ENCODE measurements at places on chromosomes 12 and 14.

GRCh38 chr12:76696186-76696585 lies 67.7 kb upstream of the ZDHHC17 start:
- DNase-seq, result no peak

GRCh38 chr14:77885367-77885766 lies 85.5 kb downstream of the ADCK1 start:
- DNase-seq, result no peak

DNA sequence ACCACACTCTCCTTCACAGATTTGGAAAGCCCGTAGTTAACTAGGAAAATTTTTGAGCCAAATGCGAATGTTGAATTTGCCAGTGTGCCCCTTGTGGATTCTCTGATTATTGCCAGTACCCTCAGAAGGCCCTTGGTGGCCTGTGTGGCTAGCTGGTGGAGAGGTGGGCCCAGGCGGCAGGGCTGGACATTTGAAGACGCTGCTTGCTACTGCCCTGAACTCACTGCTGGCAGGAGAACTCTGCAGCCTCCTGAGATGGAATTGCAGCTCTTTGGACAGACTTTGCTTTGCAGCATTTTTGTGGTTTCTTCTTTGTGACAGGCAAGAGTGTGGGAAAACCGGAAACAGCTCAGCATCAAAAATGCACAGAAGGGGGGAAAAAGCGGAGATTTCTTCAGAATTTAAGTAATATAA lies 97.6 kb downstream of the TGFB3 start:
- no peak for DNase-seq

DNA sequence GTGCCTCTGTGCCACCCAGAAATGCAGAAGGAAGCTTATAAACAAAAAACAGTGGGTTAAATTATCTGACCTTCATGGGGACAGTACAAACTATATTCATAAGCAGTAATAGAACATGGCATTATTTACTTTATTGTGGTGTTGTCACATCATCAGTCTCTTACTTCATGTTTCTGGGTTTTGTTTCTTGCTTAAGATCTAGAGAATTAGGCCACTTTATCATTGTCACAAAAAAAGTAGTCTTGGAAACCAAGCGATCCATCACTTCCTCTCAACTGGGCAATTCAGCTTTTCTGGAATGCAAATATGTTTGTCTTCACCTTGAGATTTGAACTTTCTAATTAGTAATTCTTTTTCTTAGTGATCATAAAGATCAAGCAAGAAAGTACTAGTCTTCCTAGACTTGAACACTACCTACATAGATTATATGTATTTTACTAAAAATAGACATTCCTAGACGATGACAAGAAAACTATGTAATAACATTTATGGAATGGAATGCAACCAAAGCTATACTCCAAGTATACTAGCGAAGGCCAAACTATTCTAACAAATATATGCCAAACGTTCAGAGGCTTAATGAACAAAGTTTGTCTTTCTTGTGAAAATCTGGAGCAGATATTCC lies 363.4 kb downstream of the DAD1 start:
- no peak for DNase-seq

DNA sequence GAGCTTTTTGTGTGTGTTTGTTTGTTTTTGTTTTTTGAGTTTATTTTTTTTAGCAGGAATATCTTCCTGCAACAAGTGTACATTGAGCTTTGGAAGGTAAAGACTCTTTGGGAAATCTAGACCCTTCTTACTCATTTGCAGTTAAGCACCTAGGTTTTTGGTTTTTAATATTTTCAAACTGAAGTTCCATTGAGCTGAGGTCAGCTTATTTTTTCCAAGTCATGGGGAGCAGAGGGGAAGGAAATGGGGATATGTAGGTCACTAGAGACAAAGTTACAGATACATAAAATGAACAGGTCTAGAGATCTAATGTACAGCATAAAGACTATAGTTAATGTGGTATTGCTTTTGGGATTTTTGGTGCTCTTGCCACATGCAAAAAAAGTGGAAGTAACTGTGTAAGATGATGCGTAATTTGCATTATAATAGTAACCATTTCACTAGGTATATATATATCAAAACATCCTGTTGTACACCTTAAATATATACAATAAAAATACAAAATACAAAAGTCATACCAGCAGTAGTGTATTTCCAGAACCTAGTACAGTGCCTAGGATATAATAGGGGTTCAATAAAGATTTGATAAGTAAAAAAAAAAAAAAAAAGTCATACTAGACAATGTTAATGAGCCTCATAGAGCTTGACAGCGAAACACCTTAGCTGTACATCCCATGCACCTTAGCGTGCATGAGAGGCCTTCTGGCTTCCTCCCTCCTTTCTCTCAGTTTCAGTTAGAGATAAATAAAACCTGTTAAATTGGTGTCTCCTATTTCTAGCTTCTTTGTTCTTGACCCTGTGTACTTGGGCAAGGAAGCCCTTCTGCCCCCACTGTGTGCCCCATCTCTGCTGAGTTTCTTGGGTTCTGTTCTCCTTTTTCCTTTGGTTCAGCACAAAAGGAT lies 22.7 kb downstream of the CGRRF1 start:
- DNase-seq, result no peak

DNA sequence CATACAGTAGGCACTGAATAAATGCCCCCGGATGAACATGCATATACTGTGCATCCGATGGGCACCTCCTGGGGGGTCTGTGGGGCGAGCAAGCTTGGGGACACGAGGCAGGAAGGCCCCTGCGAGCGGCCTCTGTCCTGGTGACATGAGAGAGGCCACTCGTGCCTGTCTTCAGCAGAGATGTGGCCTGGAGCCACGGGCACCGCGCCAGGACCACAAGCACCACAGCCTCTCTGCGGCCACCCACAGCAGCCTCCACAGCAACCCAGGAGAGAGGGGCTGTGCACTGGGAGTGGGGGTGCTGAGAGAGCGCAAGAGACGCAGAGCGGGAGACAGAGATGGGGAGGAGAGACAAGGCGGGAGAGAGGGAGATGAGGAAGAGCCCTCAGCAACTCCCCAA lies 118.5 kb downstream of the RFLNA start:
- no peak for DNase-seq

- no peak for DNase-seq
Observed at GRCh38 chr12:62351326-62351725, 91.1 kb downstream of the USP15 start.

DNA sequence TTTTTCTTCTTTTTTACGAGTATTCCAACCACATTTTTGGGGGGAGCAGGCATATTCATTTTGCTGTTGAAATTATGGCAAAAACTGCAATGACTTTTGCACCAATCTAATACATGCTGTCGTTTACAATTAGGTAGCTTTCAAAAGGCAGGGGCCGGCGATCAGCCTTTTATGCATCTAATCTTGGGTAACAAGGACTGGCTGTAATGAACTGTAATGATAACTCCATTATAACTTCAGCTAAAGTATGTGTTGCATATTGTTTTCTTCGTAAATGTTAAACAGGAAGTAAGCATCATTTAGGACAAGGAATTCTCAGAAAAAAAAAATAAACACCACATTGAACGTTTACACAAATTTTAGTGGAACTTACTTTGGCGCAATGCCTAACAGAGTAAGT lies 30.3 kb upstream of the KLRF1 start:
- no peak for DNase-seq

DNA sequence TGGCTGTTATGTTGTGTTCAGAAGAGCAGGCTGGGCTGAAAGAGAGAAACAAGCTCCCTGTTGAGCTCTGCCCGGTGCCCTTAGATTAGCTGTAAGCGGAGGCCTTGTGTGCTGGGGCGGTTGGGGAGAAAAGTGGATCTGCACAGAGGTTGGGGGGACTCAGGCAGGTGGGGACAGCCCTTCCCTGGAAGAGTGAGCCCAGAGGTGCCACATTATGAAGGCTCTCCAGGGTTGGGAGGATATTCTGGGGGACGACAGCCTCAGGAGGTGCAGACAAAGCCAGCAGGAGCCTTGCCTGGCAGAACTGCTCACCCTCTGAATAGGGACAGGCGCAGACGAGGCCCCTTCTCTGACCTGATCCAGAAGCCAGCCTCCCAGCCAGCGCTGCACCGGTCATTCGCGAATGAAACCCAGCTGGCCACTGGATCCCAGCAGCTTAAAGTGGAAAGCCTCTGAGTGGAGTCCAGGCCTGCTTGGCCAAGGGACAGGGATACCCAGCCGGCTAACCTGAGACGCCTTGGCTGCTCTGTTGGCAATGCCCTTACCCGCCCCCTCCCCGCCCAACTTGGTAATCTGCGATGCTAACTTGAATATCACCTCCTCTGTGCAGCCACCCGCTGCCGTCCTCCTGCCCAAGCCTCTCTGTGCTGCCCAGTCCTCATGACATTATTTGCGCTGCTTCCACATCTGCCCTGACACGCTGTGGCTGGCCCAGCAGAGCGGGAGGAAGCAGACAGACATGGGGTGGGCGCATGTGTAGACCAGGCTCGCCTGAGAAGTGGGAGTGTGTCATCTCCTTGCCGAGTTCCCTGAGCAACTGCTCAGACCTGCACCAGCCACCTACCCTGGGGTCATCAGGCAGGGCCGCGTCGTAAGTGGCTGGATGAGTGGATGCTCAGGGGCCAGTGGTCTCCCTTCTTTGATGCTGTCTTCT lies 5.6 kb downstream of the HIP1R start:
- no peak for DNase-seq

GRCh38 chr12:123102366-123102765 lies 48.5 kb downstream of the PITPNM2 start:
- no peak for DNase-seq

- no peak for DNase-seq
Observed at GRCh38 chr14:76705214-76705613, 56.1 kb upstream of the VASH1 start.

- no peak for DNase-seq
Observed at GRCh38 chr12:95605087-95605486, 53.8 kb upstream of the USP44 start.

DNA sequence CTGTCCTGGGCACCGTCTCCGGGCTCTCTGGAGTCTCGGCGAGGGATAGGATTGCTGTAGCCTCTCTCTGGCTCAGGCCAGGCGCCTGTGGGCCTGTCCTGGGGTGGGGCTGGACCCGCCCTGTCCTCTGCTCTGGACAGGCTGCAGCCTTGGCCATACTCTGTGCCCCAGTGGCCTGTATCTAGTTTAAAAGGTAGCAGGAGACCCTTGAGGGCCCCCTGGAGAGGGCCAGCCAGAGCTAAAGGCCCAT lies 1.8 kb downstream of the KIF26A start:
- no peak for DNase-seq

GRCh38 chr14:58151133-58152013 lies 640 bp downstream of the ARMH4 start:
- no peak for DNase-seq

- no peak for DNase-seq
Observed at GRCh38 chr12:46343118-46343852, 29.3 kb downstream of the SLC38A2 start.

GRCh38 chr12:117036547-117036946 lies 62.7 kb downstream of the TESC start:
- no peak for DNase-seq

GRCh38 chr12:34207858-34208257 lies 185.6 kb downstream of the ALG10 start:
- no peak for DNase-seq

- no peak for DNase-seq
Observed at GRCh38 chr12:75390899-75391538, at the start of gene GLIPR1L2. Gene GLIPR1L2 (plus strand): TSS chr12:75391089. CDS start chr12:75391117, 28 bp downstream.

DNA sequence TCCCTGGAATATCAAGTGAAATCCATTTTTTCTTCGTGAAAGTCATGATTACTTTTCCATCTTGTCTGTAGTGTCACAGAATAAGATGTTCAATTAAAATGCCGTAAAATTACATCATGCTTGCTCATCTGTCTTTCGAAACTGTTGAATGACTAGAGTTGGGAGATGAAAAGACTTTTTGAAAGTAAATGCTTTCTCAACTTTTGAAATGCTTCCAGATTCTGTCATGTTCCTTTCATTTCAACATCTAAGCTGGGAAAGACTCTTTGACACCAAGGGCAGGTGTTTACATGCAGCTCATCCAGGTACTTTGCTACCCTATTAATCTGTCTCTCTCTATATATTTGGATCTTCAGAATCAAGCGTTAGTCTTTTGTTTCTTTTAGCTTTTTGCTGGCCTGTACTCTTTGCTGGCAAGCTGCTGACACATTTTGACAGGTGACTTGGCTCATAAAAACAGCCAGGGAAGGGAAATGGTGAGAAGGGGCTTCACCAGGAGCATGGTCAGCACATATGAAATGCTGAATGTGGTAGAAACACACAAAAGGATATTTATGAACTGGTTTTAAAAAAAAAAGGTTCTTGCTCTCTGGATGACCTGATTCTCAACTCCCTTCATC lies 77.0 kb upstream of the METAP2 start:
- DNase-seq, result no peak

DNA sequence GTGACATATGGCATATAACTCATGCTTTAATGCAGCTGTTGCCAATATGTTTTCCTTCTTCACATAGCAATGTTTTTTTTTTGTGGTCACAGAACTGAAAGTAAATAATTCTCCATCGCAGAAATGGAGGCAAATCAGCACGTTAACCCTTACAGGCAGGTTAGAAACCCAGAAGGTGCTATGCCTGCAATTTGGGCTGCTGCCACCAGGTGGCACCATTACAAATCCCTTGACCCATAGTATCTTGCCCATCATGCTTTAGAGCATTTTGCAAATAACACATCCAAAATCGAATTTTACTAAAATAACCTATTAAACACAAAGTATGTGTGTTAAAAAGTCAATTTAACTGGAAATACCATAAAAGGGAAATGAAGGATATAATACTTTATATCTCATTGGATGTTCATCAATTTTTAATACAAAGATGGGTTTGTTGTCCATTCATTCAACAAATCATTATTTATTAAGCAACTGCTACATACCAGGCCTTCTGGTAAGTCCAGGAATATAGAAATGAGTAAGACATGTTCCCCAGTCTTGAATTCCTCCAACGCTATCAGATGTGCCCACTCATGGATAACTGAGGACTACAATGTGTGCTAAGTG lies 340.1 kb downstream of the GLT1D1 start:
- DNase-seq, result no peak

DNA sequence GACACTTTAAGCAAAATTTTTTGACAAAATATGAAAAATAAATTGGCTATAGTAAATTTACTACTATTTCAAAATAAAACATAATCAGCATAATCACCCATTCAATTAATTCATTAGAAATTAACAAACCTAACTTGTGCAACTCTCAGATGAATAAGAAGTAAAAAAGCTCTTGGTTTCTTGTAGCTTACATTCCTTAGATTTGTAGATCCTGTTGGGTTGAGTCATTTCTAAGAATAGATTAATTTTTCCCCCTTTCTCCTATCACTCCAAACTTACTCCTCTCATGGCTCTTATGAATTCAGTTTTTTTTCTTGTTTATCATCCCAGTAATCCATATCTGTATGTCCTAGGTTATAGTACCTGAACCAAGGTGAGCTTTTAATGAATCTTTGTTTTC lies 230.9 kb upstream of the LRIG3 start:
- DNase-seq, result no peak

DNA sequence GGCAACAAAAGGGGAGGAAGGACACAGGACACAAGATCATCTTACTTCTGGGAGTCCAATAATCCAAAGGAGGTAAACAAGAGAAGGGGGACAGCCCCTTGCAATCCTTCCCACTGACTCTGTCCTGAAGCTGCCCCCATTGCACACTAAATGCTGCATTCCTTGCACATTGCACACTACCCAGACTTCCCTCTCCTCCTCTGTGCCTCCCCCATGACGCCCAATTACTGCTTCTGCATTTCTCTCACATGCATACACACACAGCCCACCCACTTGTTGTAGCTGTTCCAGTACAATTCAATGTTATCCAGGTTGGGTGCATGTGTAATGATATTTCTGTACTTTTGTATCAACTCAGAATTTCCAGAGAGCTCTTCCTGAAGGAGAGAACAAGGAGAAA lies 5.5 kb downstream of the NDRG2 start:
- no peak for DNase-seq
